ENCODE measurements at places on chromosomes 11 and 22.

GRCh38 chr11:65498977-65499712 is at the start of gene MALAT1:
MALAT1 (plus strand) TSS chr11:65499045.
- peak; percentile 94 for DNase-seq

DNA sequence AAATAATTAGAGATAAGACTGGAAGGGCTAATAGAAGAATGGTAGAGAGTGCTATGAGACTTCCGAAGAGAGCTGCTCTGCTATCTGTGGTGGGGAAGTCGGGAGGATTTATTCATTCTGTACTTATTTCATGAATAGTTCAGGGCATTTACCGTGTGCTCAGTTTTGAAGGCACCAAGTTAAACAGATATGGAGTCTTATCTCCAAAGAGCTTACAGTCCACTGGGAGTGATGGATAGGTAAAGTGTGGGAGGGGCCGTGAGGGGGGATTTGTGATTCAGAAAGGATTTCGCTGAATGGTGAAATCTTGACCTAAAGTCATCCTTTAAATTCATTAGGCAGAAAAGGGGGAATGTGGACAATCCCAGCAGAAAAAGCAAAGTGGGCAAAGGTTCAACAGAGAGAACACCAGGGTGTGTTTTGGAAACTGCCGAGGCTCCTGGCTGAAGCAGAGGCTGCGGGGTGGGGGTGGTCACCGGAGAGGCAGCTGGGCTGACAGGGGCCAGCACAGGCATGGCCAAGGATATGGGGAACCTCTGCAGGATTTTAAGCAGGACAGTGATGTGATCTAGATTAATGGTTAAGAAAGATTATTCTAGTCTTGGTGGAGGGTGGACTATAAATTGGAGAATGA is 91.2 kb downstream of the UBASH3B start:
- DNase-seq: no peak

DNA sequence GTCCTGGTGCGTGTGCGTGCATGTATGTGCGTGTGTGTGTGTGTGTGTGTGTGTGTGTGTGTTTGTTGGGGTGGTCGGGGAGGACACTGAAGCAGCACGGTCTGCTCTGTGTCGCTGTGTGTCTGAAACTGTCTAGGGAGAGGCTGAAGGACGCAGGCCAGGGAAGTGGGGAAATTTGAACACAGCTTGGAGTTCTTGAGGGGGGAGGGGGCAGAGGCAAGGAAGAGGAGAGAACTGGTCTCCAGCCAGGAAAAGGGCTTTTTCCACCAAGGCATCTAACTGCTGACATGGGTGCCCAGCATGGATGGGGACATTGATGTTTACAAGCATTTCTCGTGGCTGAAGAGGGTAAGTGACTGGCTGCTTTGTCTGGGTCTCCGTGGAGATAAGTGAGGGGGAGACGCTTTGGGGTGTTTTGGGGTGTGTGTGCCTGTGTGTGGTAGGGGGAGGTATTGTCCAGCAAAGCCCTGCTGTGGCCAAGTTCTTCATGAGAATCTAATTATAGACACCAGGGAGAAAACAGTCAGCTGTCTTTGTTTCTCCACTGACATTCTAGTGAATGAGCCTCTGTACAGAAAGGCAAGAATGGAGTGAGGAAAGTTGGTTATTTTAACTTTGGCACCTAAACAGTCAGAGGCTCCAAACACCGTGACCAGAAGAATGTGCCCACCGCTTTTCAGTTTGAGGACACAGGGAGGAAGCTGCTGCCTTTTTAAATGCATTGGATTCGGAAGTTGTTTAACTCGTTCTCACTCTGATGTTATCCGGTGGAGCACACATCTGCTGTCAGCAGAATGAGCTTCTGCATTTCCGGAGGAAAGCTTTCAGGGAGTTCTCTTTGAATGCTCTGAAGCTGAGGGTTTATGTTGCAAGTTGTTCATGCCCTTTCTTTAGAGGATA is 63.7 kb downstream of the PPFIBP2 start:
- no peak for DNase-seq

- no peak for DNase-seq
Measured at GRCh38 chr11:66846671-66847091, 3.4 kb downstream of the RCE1 start.

GRCh38 chr11:79017811-79018210 is 423.0 kb downstream of the TENM4 start:
- no peak for DNase-seq

- peak; percentile 64 for DNase-seq
Measured at GRCh38 chr22:36144886-36145541, 15.5 kb downstream of the APOL3 start.

DNA sequence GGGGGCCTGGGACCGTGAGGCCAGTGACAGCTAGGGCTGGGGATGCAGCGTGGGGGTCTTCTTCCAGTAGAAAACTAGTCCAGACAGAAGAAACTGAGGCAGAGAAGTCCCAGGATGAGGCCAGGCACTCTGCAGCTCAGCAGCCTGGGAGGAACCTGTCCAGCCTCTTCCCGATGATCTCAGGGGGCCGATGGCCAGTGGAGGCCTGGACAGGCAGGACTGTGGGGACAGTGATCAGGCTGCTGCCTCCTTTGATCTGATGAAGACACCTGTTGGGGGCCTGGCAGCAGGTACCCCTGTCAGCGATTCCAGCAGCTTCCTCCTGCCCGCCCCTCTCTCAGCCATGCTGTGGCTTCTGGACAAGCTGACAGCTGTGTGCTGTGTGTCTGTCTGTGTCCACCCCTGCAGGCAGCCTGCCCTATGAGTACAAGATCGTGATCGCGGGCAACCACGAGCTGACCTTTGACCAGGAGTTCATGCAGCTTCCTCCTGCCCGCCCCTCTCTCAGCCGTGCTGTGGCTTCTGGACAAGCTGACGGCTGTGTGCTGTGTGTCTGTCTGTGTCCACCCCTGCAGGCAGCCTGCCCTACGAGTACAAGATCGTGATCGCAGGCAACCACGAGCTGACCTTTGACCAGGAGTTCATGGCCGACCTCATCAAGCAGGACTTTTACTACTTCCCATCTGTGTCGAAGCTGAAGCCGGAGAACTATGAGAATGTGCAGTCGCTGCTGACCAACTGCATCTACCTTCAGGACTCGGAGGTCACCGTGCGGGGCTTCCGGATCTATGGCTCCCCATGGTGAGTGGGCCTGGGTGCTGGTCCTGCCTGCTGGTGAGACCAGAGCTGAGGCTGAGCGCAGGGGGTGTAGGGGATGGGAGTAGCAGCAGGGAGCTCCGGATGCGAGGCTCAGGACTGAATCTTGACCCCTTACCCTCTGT is 62.6 kb downstream of the MPPED1 start:
- DNase-seq: no peak

- no peak for DNase-seq
Measured at GRCh38 chr11:115926601-115927000, 422.4 kb upstream of the CADM1 start.

DNA sequence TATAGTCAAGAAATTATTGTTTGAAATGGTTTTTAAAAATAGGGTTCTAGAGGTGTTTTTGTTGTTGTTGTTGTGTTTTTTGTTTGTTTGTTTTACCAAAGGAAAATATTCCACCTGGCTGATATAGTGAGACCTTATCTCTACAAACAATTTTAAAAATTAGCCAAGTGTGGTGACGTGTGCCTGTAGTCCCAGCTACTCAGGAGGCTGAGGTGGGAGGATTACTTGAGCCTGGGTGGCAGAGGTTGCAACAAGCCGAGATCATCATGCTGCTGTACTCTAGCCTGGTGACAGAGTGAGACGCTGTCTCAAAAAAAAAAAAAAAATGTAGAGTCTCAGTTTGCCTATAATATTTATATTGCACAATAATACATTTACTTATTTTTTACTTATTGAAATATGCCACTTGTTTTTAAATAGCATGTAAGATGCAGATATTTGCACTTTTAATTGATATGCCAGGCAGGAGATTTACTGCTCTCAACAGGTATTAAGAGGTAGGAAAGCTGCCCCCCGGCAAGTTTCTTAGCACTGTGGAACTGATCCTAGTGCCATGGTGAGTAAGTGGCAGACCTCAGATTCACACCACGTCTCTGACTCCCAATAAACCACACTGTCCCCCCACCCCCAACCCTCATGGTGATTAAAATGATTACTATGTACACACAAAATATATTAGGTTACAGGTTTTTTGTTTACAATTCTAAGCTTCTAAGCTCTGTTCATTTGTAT is 157.4 kb downstream of the TEAD1 start:
- no peak for DNase-seq

- DNase-seq: no peak
Measured at GRCh38 chr11:15291885-15292284, 177.2 kb downstream of the INSC start.

DNA sequence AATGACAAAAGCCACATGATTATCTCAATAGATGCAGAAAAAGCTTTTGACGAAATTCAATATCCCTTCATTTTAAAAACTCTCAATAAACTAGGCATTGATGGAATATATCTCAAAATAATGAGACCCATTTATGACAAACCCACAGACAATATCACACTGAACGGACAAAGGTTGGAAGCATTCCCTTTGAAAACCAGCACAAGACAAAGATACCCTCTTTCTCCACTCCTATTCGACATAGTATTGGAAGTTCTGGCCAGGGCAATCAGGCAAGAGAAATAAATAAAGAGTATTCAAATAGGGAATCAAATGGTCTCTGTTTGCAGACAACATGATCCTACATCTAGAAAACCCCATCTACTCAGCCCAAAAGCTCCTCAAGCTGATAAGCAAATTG is 52.0 kb downstream of the CASP12 start:
- DNase-seq: no peak

- no peak for DNase-seq
Measured at GRCh38 chr11:130145311-130145812, 14.2 kb upstream of the ST14 start.

DNA sequence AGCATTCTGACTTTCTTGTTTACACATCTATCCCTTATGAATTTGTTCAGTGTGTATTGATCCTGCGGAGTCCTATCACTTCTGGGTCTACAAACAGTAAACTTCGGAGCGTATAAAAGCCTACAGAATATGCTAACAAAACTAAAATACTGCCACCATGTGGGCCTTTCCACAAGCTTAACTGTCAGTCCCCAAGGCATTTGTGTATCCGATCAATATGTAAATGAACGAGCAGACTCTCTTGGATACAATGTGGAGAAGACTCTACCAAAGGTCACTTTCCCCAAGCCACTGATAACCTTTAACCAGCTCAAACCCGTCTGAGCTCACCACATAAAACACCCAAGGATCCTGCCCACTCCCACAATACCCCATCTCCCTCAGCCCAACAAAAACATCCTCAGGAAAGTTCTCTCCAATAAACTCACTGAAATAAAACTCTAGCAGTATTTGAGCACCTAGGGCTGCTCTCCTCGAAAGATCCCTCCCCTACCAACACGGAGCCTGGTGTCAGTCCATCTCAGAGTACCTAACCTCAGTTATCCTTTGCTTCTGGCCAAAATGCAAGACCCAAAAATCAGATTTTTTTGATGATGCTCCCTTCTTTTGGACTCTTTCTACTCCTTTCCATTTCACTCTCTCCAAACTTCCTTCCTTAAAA is 17.8 kb downstream of the ADA2 start:
- no peak for DNase-seq

- DNase-seq: no peak
Measured at GRCh38 chr11:69958308-69958707, 119.8 kb upstream of the ANO1 start.

- DNase-seq: no peak
Measured at GRCh38 chr22:36734171-36735058, 30.9 kb upstream of the CACNG2 start.
